Endodermal cell (in vitro differentiated cells): ENCODE measurements at places on chromosomes 1 and 21. TPM values are rescaled to one million over a fixed set of nuclear protein-coding genes. Genes with fewer than 3 reads are reported as not detected.

Gene IL22RA1
- 0.17 TPM in 1 of 3 replicates, not detected in the others for total RNA-seq

Gene C1orf53
- 1.7 to 3.8 TPM (median 1.7 TPM) in 3 replicates for total RNA-seq

Gene ALX3
- 0.11 TPM in 1 of 2 replicates, not detected in the other for total RNA-seq

Gene RAB3B
- 53.3 and 58.1 TPM in 2 replicates for total RNA-seq

Gene NHLH1
- total RNA-seq = 0.38 and 0.57 TPM in 2 replicates

Gene USH2A
- total RNA-seq = 3.1 and 3.2 TPM in 2 replicates

Gene RYR2
- total RNA-seq = 0.95 to 1.2 TPM (median 0.95 TPM) in 3 replicates

Gene S100A16
- total RNA-seq = 135 and 152 TPM in 2 replicates

Gene FNDC10
- 8.2 to 10.8 TPM (median 10.6 TPM) in 3 replicates for total RNA-seq

Gene CYP2J2
- 0.25 and 0.37 TPM in 2 replicates for total RNA-seq

Gene CHODL
- total RNA-seq = 2.2 and 2.9 TPM in 2 replicates

Gene AADACL3
- not detected in 3 replicates for total RNA-seq

Gene PLA2G2F
- total RNA-seq = not detected in 3 replicates

Gene CCDC24
- 30.6 to 40.4 TPM (median 31.1 TPM) in 3 replicates for total RNA-seq

- H3K36me3 ChIP-seq = no peaks in the 10 kb centered on the region
- no peak overlapping the region for H3K27ac ChIP-seq
- peak overlapping the region; percentile 76 for H3K4me3 ChIP-seq
- DNase-seq = peak; percentile 91
- H3K27me3 ChIP-seq = peaks cover 14% of the 10 kb centered on the region
Measured at GRCh38 chr1:162822391-162823200, 32.1 kb downstream of the HSD17B7 start.

- H3K36me3 ChIP-seq = peaks cover 95% of the 10 kb centered on the region
- H3K27me3 ChIP-seq = no peaks in the 10 kb centered on the region
- DNase-seq = no peak
Measured at GRCh38 chr1:208173749-208174148, 70.4 kb downstream of the PLXNA2 start.

- H3K27me3 ChIP-seq = no peaks in the 10 kb centered on the region
- peaks cover 7% of the 10 kb centered on the region for H3K36me3 ChIP-seq
- no peak overlapping the region for H3K4me3 ChIP-seq
- no peak overlapping the region for H3K27ac ChIP-seq
- DNase-seq = no peak
Measured at GRCh38 chr21:15839601-15840000, 109.8 kb downstream of the USP25 start.

DNA sequence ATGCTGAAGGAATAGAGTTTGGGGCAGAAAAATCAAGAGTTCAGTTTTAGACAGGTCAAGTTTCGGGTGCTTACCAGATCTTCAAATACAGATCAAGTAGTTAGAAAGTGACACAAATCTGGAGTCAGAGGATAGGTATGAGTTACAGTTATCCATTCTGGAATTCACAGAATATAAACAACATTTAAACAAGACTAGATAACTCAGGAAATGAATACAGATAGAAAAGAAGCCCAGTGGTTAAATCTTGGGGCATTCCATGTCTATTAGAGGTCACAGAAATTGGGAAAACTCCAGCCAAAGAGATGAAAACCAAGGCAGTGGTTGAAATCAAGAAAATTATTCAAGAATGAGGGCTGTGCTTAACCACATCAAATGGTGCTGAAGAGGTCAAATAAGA, 187.0 kb upstream of the HP1BP3 start:
- H3K36me3 ChIP-seq = peaks cover 51% of the 10 kb centered on the region
- H3K4me1 ChIP-seq = no peaks in the 10 kb centered on the region
- DNase-seq = no peak
- H3K4me3 ChIP-seq = no peak overlapping the region
- no peaks in the 10 kb centered on the region for H3K27me3 ChIP-seq

- no peaks in the 10 kb centered on the region for H3K4me1 ChIP-seq
- H3K4me3 ChIP-seq = no peak overlapping the region
- H3K27ac ChIP-seq = peak overlapping the region; percentile 74
- peaks cover 10% of the 10 kb centered on the region for H3K27me3 ChIP-seq
Measured at GRCh38 chr1:117128323-117129079, 7.0 kb upstream of the TRIM45 start.

DNA sequence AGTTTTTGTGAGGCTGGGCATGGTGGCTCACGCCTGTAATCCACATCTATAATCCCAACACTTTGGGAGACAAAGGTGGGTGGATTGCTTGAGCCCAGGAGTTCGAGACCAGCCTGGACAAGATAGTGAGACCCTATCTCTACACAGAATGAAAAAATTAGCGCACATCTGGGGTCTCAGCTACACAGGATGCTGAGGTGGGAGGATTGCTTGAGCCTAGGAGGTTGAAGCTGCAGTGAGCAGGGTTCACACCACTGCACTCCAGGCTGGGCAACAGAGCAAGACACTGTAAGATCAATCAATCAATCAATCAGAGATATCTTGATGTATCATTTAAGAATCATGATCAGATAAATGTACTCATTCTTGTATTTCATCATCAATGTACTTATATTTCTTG, 7.1 kb downstream of the ZYG11B start:
- H3K27me3 ChIP-seq = no peaks in the 10 kb centered on the region
- no peak overlapping the region for H3K4me3 ChIP-seq
- no peaks in the 10 kb centered on the region for H3K4me1 ChIP-seq
- no peak overlapping the region for H3K27ac ChIP-seq
- DNase-seq = no peak

DNA sequence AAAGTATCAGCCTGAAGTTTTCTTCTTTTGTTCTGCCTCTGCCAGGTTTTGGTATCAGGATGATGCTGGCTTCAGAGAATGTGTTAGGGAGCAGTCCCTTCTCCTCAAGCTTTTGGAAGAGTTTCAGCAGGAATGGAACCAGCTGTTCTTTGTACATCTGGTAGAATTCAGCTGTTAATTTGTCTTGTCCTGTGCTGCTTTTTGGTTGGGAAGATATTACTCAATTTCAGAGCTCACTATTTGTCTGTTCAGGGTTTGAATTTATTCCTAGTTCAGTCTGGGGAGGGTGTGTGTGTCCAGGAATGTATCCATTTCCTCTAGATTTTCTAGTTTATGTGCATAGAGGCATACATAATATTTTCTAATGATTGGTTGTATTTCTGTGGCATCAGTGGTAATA, 12.8 kb downstream of the ZNF678 start:
- no peaks in the 10 kb centered on the region for H3K4me1 ChIP-seq
- no peak for DNase-seq
- H3K4me3 ChIP-seq = no peak overlapping the region
- H3K36me3 ChIP-seq = no peaks in the 10 kb centered on the region

DNA sequence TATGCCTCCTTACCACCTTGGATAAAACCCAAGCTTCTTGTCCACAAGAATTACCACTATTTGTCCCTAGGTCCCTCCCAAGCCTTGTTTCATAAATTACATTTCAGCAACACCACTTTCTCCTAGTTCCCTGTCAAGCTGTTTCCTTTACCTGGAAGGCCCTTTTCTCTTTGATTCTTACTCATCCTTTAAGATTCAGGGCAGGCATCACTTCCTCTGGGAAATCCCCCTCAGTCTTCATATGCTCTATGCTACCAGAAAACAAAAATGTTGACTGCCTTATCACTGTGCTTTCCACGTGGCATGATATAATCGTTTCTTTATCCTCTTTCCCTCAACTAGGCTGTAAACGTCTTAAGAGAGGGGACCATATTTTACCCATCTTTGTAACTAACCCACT, 102.7 kb downstream of the LYST start:
- DNase-seq = no peak
- H3K36me3 ChIP-seq = no peaks in the 10 kb centered on the region
- no peak overlapping the region for H3K27ac ChIP-seq

- DNase-seq = peak; percentile 88
- H3K27ac ChIP-seq = no peak overlapping the region
- no peaks in the 10 kb centered on the region for H3K27me3 ChIP-seq
- no peaks in the 10 kb centered on the region for H3K36me3 ChIP-seq
- H3K4me3 ChIP-seq = no peak overlapping the region
- no peaks in the 10 kb centered on the region for H3K4me1 ChIP-seq
Measured at GRCh38 chr21:30434033-30434631, 4.1 kb downstream of the KRTAP13-4 start.

GRCh38 chr1:107004421-107004820, 52.1 kb upstream of the PRMT6 start:
- DNase-seq = no peak
- H3K27ac ChIP-seq = no peak overlapping the region
- no peaks in the 10 kb centered on the region for H3K27me3 ChIP-seq
- H3K36me3 ChIP-seq = no peaks in the 10 kb centered on the region
- no peaks in the 10 kb centered on the region for H3K4me1 ChIP-seq

- H3K4me3 ChIP-seq = no peak overlapping the region
- H3K4me1 ChIP-seq = peaks cover 11% of the 10 kb centered on the region
- H3K27me3 ChIP-seq = peaks cover 100% of the 10 kb centered on the region
- peak overlapping the region; percentile 83 for H3K27ac ChIP-seq
- DNase-seq = no peak
Measured at GRCh38 chr1:214208460-214208859, 72.5 kb upstream of the SMYD2 start.

DNA sequence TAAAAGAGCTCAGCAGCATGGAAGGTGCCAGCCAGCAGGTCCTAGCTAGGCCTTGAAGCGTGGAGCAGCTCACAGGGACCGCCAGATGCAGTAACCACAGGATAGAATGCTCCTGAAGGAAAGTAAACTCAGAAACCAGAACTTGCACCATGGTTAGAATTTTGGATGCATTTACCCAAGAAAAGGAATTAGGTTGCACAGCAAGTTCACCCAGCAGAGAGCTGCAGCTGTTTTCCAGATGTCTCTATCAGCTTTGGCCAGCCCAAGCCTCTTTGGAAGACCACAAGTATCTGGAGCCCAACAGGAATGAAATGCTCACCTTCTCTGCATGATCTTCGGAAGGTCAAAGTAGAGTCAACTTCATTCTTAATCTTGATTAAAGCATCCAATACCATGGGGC, 21.0 kb upstream of the ATP13A2 start:
- H3K27ac ChIP-seq = no peak overlapping the region
- peaks cover 42% of the 10 kb centered on the region for H3K36me3 ChIP-seq
- no peaks in the 10 kb centered on the region for H3K4me1 ChIP-seq

- no peak overlapping the region for H3K27ac ChIP-seq
- H3K4me1 ChIP-seq = peaks cover 5% of the 10 kb centered on the region
- H3K27me3 ChIP-seq = no peaks in the 10 kb centered on the region
- H3K4me3 ChIP-seq = no peak overlapping the region
- H3K36me3 ChIP-seq = no peaks in the 10 kb centered on the region
- no peak for DNase-seq
Measured at GRCh38 chr1:91583326-91583755, 82.7 kb downstream of the CDC7 start.

DNA sequence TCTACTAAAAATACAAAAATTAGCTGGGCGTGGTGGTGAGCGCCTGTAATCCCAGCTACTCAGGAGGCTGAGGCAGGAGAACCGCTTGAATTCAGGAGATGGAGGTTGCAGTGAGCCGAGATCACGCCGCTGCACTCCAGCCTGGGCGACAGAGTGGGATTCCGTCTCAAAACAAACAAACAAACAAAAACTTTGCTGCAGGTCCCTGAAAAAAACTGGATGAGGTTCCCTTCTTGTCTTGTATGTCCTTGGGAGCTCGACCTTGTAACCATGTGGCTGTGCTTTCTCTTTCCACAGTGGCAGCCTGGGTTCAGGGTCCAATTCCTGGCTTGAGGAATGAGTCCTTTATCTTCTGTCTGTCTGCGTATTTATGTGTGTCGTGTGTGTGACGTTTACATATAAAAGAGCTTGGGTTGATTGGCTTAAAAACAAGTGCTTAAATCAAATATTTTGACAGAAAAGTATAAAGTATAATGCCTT, 18.0 kb upstream of the COX20 start:
- H3K27ac ChIP-seq = no peak overlapping the region
- no peak for DNase-seq
- no peaks in the 10 kb centered on the region for H3K36me3 ChIP-seq
- H3K27me3 ChIP-seq = no peaks in the 10 kb centered on the region
- H3K4me1 ChIP-seq = no peaks in the 10 kb centered on the region

DNA sequence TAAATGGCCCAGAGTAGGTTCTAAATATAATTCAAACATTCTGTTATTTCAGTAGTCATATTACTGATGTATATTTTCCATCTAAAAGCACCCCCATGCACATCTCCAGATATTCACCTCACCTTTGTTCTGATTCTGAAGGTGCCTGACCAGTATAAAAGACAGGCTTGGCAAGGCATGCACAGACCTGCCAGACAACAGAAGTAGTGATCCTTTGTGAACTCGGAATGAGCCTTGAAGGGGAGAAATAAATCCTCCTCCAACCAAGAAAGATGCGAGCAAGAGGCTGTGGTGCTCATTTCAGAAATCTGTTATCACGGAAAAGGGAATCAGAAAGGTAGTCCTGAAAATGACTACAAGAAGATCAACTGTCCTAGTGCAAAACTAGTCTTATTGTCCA, 287.3 kb downstream of the VAV3 start:
- peaks cover 9% of the 10 kb centered on the region for H3K4me1 ChIP-seq
- H3K27ac ChIP-seq = no peak overlapping the region
- H3K27me3 ChIP-seq = no peaks in the 10 kb centered on the region
- DNase-seq = no peak
- no peak overlapping the region for H3K4me3 ChIP-seq

DNA sequence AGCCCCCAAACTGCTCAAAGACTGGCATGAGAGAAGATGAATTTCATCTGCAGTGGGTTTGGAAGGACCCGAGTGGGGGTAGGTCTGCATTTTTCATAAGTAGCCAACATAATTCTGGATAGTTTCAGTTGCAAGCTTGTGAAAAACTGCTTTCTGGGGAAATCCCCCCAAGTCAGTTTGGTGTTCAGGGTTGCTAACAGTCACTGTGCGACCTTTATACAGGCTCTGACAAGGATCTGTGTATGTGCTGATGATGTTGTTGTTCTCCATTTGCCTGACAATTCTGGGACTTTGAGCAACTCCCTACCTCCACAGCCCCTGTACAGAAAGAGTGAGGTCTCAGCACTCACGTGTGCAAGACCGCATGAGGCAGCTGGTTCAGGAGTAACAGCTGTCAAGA, 87.9 kb downstream of the SUSD4 start:
- no peaks in the 10 kb centered on the region for H3K36me3 ChIP-seq
- no peak overlapping the region for H3K27ac ChIP-seq
- no peaks in the 10 kb centered on the region for H3K27me3 ChIP-seq
- H3K4me1 ChIP-seq = no peaks in the 10 kb centered on the region
- H3K4me3 ChIP-seq = no peak overlapping the region

DNA sequence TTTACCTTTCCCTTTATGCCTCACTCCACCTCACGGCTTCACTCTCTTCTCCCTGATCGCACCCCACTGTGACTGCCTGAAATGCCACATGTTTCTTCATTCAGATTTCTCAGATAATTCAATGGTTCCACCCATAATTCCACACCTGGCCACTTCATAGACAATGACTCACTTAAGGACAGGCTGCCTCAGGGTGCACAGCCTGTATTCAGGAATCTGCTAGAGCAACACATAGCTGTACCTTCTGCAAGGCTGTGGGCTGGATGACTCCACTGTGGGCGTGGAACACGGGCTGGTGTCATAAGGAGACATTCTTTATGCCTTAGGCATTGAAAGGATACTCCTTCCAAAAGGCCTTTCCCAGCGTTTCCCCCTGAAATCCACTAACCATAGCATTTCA, 36.1 kb downstream of the L1TD1 start:
- no peak for DNase-seq
- H3K27ac ChIP-seq = no peak overlapping the region
- no peak overlapping the region for H3K4me3 ChIP-seq
- no peaks in the 10 kb centered on the region for H3K4me1 ChIP-seq
- peaks cover 35% of the 10 kb centered on the region for H3K36me3 ChIP-seq
